ENCODE measurements at places on chromosomes 4 and X. TPM values are rescaled to one million over a fixed set of nuclear protein-coding genes. Genes with fewer than 3 reads are reported as not detected.

Gene ARHGAP10
- total RNA-seq, result 60.9 TPM

Gene GUCY1B1
- 9.0 TPM for total RNA-seq

Gene HGFAC
- not detected for total RNA-seq

Gene NAP1L2
- total RNA-seq, result not detected

Gene CENPE
- 4.2 TPM for total RNA-seq

Gene SUPT20HL2
- total RNA-seq, result not detected

Gene BEX1
- total RNA-seq, result not detected

Gene MAGEA1
- not detected for total RNA-seq

Gene GIMD1
- not detected for total RNA-seq

Gene CT55
- total RNA-seq, result not detected

Gene CD38
- total RNA-seq, result under 0.01 TPM

Gene FAM13A
- total RNA-seq, result 5.3 TPM

Gene STK32B
- 0.98 TPM for total RNA-seq

Gene ETDB
- total RNA-seq, result not detected

Gene SORCS2
- not detected for total RNA-seq

Gene AWAT2
- total RNA-seq, result not detected

Gene RRAGB
- 61.6 TPM for total RNA-seq

Gene TCEAL7
- 10.6 TPM for total RNA-seq

Gene CLNK
- total RNA-seq, result not detected

Gene ERVMER34-1
- total RNA-seq, result 0.33 TPM

Gene IDH3G
- 43.2 TPM for total RNA-seq

Gene CHRDL1
- total RNA-seq, result not detected

Gene DDX53
- not detected for total RNA-seq

Gene BRS3
- not detected for total RNA-seq

Gene XG
- total RNA-seq, result 25.3 TPM

Gene FMR1NB
- not detected for total RNA-seq

Gene ADAMTS3
- total RNA-seq, result 0.39 TPM

Gene SGMS2
- 142 TPM for total RNA-seq

Gene PABPC5
- total RNA-seq, result 2.4 TPM

Gene FGF13
- not detected for total RNA-seq

Gene GPC4
- total RNA-seq, result 14.1 TPM

Gene C4orf51
- total RNA-seq, result not detected

Gene CD99
- total RNA-seq, result 442 TPM

Gene CTAG1B
- not detected for total RNA-seq

Gene ASB5
- total RNA-seq, result not detected

Gene HPGDS
- not detected for total RNA-seq

Gene PRAF2
- total RNA-seq, result 19.0 TPM

Gene RHOXF2B
- not detected for total RNA-seq

Gene TCP11X2
- not detected for total RNA-seq

Gene RAB41
- not detected for total RNA-seq

Gene HSPA4L
- 1.6 TPM for total RNA-seq

Gene OTC
- not detected for total RNA-seq
